ENCODE measurements at places on chromosomes 16 and 17.

DNA sequence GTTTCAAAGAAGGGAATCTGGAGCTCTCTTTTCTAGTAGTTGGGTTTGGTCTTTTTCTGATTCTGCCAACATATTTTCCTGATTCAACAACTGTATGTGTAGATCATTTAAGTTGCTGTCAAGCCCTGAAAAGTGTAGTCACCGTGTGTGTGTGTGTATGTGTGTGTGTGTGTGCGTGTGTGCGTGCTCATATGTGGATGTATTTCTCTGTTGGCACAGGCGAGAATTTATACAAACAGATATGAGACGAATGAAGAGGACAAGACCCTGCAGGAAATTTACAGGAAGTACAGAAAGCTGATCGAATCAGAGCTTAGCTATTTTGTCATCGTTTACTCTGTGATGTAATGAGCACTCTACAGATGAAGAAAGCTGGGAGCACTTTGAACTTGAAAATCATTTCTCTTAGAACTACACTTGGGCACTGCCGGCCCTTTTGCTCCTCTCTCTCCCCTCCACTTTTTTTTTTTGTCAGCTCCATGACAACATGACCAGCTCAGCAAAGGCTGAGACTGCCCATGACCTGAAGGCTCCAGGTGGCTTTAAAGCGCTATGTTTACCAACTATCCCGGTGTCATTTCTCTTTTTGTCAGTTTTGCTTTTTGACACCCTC lies 11.2 kb downstream of the FBXO39 start:
- H3K4me3 ChIP-seq, result no peak overlapping the region
- no peaks in the 10 kb centered on the region for H3K4me1 ChIP-seq
- no peak for DNase-seq
- H3K27me3 ChIP-seq, result peaks cover 8% of the 10 kb centered on the region

DNA sequence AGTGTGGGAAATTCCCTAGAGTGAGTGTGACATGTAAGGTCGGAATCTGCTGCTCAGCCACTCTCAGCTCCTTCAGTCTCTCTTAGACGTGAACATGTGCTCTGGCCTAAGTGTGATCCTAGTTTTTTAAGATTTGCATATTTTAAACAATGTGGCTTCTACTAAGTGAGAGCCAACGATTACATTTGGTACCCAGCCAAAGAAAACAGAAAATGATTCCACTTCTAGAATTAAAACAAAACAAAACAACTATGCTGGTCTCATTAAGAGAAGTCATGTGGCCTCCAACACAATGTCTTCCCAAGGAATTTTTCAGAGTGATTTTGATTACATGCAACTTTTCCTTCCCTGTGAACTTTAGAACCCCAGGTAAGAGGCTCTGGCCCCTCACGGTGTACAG lies 10.1 kb downstream of the TMEM238L start:
- H3K4me1 ChIP-seq, result no peaks in the 10 kb centered on the region
- H3K36me3 ChIP-seq, result no peaks in the 10 kb centered on the region
- no peak overlapping the region for H3K27ac ChIP-seq
- no peak overlapping the region for H3K4me3 ChIP-seq

- no peak for DNase-seq
- peaks cover 18% of the 10 kb centered on the region for H3K27me3 ChIP-seq
- H3K27ac ChIP-seq, result no peak overlapping the region
- H3K4me3 ChIP-seq, result no peak overlapping the region
- peaks cover 28% of the 10 kb centered on the region for H3K36me3 ChIP-seq
Measured at GRCh38 chr16:4792951-4793513, 2.1 kb upstream of the SMIM22 start.

DNA sequence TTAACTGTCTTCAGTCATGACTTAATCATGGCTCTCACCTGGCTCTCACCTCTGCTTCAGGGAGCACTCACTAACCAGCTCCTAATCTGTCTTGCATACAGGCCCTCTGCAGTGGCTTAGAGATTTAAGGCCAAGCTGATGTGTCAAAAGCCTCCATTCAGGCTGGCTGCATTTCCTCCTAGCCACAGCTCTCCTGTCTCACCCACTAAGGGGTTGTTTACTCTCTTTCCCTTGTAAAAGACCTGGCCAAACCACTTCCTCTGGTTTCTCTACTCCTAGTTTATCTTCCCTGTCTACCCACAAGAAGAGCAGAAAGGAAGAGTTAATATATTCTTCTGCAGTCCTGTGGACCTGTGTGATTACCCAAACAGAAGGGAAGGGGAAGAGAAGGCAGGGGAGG lies 9.3 kb upstream of the ASIC2 start:
- H3K36me3 ChIP-seq, result no peaks in the 10 kb centered on the region
- no peak overlapping the region for H3K4me3 ChIP-seq
- peaks cover 50% of the 10 kb centered on the region for H3K27me3 ChIP-seq
- no peak overlapping the region for H3K27ac ChIP-seq

DNA sequence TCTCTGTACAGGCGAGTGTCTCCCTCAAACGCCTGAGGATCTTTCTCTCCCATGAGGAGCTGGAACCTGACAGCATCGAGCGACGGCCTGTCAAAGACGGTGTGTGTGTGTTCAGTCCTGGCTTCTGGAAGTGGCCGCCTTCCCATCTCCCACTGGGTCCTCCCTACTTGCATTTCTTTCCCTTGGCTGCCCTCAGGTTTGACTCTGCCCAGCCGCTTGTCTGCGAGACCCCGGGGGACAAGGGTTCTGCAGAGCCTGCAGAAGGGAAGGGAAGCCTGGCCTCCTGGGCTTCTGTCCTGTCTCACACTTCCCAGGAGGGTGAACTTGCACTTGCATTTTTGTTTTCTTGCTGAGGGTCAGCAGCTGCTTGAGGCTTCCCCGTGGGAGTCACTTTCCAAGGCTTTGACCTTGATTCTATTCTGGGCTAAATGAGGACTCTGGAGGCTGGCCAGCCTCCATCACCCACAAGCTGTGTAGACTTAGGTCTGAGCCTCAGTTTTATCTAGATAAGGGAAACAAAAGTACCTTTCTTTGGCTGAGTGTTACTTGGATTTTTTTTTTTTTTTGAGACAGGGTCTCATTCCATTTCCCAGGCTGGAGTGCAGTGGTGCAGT lies 122.3 kb downstream of the ABCC1 start:
- H3K4me3 ChIP-seq, result no peak overlapping the region
- H3K36me3 ChIP-seq, result peaks cover 64% of the 10 kb centered on the region
- H3K27me3 ChIP-seq, result no peaks in the 10 kb centered on the region
- peaks cover 39% of the 10 kb centered on the region for H3K4me1 ChIP-seq

DNA sequence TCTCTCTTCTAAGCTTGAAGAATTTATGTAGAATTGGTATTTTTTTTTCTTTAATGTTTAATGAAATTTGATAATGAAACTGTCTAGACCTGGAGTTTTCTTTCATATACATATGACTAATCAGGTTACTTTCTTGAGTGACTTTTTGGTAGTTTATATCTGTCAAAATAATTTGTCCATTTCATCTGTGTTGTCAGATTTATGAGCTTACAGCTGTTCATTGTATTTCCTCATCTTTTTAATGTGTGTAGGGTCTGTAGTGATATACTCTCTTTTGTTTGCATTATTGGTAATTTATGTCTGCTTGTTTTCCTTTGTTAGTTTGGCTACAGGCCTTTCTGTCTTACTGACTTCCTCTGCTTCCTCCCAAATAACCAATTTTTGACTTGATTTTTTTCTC lies 55.7 kb downstream of the TAOK1 start:
- DNase-seq, result no peak
- H3K4me1 ChIP-seq, result peaks cover 1% of the 10 kb centered on the region
- no peak overlapping the region for H3K4me3 ChIP-seq
- peaks cover 4% of the 10 kb centered on the region for H3K36me3 ChIP-seq
- no peak overlapping the region for H3K27ac ChIP-seq
- H3K27me3 ChIP-seq, result no peaks in the 10 kb centered on the region

DNA sequence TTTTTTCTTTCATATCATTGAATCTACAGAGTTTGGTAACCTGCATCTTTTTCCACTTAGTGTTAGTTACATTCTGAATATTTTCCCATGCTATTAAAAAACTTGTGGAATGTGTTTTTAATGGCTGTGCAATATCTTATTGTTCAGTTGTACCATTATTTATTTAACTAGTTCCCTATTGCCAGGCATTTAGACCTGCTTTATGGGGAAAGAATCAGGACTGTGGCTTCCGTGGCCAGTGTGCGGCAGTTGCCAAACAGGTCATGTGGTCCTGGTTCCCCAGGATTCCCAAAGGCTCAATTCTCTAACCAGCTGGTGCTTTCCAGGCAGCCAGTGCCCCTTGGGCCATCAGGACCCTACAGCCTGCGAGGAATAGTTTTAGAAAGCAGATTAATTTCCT lies 30.8 kb downstream of the NDEL1 start:
- H3K27ac ChIP-seq, result no peak overlapping the region
- H3K4me1 ChIP-seq, result peaks cover 5% of the 10 kb centered on the region
- no peak for DNase-seq
- H3K36me3 ChIP-seq, result peaks cover 68% of the 10 kb centered on the region
- no peak overlapping the region for H3K4me3 ChIP-seq
- H3K27me3 ChIP-seq, result no peaks in the 10 kb centered on the region

GRCh38 chr17:41352597-41353366 lies 2.2 kb upstream of the KRT33A start:
- H3K4me1 ChIP-seq, result no peaks in the 10 kb centered on the region
- H3K27ac ChIP-seq, result no peak overlapping the region
- peaks cover 40% of the 10 kb centered on the region for H3K27me3 ChIP-seq
- no peaks in the 10 kb centered on the region for H3K36me3 ChIP-seq
- no peak for DNase-seq
- no peak overlapping the region for H3K4me3 ChIP-seq

DNA sequence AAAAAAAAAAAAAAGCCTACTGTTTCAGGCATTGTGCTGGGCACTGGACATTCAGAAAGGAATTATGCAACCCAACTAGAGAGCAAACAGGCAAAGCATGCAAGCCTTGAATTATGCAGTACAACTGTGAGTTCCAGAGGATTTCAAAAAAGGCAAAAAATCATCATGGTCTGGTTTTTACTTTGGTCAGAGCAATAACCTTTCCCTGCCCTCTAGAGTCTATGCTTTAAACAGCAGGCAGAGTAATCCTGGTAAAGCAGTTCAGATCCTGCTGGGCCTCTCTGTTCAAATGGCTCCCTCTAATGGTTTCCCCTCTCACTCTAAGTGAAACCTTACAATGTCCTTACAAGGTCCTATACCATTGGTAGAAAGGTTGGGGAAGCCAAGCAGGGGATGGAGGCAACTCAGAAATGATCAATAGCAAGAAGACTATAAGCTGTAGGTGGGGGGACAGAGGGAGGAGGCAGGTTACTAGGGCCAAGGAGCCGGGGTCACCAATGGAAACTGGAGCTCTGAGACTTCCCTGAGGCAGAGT lies 4.6 kb upstream of the TAF15 start:
- H3K4me3 ChIP-seq, result no peak overlapping the region
- no peak overlapping the region for H3K27ac ChIP-seq
- no peaks in the 10 kb centered on the region for H3K36me3 ChIP-seq
- DNase-seq, result peak; percentile 95
- peaks cover 2% of the 10 kb centered on the region for H3K4me1 ChIP-seq

DNA sequence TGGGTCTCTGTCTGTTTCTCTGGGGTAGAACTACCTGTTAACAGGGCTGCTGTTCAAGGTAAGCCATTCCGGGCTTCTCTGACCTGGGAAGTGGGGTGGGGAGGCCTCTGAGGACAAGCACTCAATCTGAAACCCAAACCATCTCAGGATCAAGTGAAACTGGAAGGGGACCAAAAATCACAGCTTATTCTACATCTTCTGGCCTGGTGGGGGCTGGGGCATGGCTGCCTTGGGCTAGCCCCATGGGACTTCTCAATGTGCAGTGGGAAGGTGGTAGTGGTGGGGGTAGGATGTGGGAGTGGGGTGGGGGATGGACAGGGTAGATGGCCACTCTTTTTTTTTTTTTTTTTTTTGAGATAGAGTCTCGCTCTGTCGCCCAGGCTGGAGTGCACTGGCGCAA lies 5.5 kb downstream of the FLOT2 start:
- H3K27ac ChIP-seq, result no peak overlapping the region
- no peak for DNase-seq
- peaks cover 20% of the 10 kb centered on the region for H3K4me1 ChIP-seq
- H3K36me3 ChIP-seq, result peaks cover 23% of the 10 kb centered on the region
- H3K4me3 ChIP-seq, result no peak overlapping the region

- H3K27me3 ChIP-seq, result no peaks in the 10 kb centered on the region
- H3K4me1 ChIP-seq, result no peaks in the 10 kb centered on the region
- no peaks in the 10 kb centered on the region for H3K36me3 ChIP-seq
- H3K4me3 ChIP-seq, result no peak overlapping the region
- no peak overlapping the region for H3K27ac ChIP-seq
Measured at GRCh38 chr16:26316683-26317464, 625.1 kb downstream of the HS3ST4 start.

GRCh38 chr17:67765623-67766022 lies 47.9 kb downstream of the NOL11 start:
- H3K27me3 ChIP-seq, result no peaks in the 10 kb centered on the region
- H3K4me3 ChIP-seq, result no peak overlapping the region
- H3K36me3 ChIP-seq, result no peaks in the 10 kb centered on the region
- no peak overlapping the region for H3K27ac ChIP-seq
- DNase-seq, result no peak

- H3K4me1 ChIP-seq, result peaks cover 2% of the 10 kb centered on the region
- no peak overlapping the region for H3K4me3 ChIP-seq
- no peak overlapping the region for H3K27ac ChIP-seq
- H3K36me3 ChIP-seq, result peaks cover 23% of the 10 kb centered on the region
Measured at GRCh38 chr17:40632216-40632615, 15.4 kb downstream of the SMARCE1 start.

DNA sequence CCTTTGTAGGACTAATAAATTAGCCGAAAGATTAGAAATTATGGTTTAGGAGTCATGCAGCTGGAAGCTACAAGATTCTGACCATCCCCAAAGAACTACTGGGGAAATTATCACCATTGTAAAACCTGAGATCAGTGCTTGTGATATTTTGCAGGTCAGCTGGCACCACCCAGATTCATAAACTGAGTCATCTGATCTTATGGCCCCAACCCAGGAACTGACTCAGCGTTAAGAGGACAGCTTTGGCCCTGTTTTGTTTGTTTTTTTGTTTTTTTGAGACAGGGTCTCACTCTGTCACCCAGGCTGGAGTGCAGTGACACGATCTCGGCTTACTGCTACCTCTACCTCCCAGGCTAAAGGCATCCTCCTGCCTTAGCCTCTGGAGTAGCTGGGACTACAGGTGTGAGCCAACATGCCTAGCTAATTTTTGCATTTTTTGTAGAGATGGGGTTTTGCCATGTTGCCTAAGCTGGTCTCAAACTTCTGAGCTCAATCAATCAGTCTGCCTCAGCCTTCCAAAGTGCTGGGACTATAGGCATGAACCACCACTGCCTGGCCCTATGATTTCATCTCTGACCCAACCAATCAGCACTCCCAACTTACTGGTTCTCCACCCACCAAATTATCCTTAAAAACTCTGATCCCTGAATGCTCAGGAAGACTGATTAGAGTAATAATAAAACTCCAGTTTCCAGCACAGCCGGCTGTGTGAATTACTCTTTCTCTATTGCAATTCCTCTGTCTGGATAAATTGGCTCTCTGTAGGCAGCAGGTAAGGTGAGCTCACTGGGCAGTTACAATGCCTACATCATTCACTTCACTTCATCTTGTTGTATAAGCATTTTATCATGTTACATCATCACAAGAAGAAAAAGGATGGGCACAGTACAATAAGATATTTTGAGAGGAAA lies 79.4 kb upstream of the KSR1 start:
- DNase-seq, result no peak
- H3K36me3 ChIP-seq, result no peaks in the 10 kb centered on the region
- no peak overlapping the region for H3K4me3 ChIP-seq
- H3K27ac ChIP-seq, result no peak overlapping the region
- peaks cover 3% of the 10 kb centered on the region for H3K27me3 ChIP-seq
- peaks cover 15% of the 10 kb centered on the region for H3K4me1 ChIP-seq

- peaks cover 57% of the 10 kb centered on the region for H3K4me1 ChIP-seq
- no peak overlapping the region for H3K27ac ChIP-seq
- H3K27me3 ChIP-seq, result no peaks in the 10 kb centered on the region
Measured at GRCh38 chr16:2005646-2006045, 4.0 kb downstream of the ZNF598 start.

All from mesenchymal stem cell (in vitro differentiated cells and primary cell).